Stimulated activated CD4-positive, alpha-beta T cell treated with anti-CD3 and anti-CD28 coated beads, TNF-alpha, amount 100 ng/mL, for 4 hours (primary cell): ENCODE measurements at places on chromosomes 2 and 18.

- no peak for DNase-seq
These were observed 929 bp upstream of the CREG2 start for GRCh38 chr2:101388232-101388631.

DNA sequence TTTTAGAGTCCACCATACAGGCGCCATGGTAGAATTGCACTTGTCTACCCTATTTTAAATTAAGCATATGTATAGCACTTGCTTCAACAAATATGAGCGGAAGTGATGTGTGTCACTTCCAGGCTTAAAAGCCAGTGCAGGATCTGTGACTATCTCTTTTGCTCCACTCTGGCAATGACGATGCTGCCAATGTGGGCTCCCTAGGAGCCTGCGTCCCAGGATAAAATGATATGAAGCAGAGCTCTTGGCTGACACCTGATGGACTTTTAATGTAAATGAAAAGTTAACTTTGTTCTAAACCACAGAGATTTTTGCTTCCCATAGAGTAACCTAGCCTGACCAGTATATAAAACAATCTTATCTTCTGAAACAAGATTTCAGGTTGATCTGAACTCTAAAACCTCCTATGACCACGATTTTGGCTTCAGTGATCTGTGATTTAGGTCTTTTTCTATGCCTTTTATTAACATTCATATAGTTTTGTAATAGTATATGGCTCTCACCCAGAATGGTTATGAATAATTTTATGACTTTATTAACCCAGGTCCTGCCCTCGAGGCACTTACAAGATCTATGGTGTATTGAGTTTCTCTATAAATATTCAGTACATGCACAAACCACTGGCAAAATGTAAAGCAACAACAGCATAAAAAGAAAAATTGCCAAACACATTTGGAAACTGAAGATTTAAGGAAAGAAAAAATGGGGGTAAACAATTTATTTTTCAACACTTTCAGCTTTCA is 422.5 kb upstream of the PIK3C3 start:
- no peak for DNase-seq

GRCh38 chr2:215745331-215745730 is 268.0 kb downstream of the MREG start:
- no peak for DNase-seq

DNA sequence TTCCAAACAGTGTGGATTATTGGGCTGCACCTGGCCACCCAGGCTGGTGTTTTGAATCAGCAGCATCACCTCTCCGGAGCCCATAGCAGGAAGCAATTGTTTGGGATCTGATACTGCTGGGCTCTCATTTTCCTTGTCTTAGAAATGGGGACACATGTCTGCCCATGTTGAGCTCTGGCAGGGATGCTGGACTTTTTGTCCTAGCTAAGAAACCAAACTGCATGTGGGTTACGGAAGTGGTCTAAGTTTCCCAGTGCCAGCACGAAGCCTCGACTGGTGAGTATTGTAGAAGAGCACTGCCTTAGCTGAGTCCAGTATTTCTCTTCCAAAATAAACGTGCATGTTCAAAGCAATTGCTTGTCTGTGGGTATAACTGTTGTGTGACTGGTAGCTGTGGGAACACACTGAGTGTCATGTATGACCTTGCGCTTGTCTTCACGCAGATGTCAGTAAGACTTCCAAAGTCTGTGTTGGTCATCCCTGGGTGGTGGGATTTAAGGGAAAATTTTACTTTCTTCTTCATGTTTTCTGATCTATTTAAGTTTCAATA is 43.6 kb downstream of the SH3RF3 start:
- no peak for DNase-seq

- DNase-seq, result no peak
These were observed 551.3 kb downstream of the CMPK2 start for GRCh38 chr2:6314218-6314960.

DNA sequence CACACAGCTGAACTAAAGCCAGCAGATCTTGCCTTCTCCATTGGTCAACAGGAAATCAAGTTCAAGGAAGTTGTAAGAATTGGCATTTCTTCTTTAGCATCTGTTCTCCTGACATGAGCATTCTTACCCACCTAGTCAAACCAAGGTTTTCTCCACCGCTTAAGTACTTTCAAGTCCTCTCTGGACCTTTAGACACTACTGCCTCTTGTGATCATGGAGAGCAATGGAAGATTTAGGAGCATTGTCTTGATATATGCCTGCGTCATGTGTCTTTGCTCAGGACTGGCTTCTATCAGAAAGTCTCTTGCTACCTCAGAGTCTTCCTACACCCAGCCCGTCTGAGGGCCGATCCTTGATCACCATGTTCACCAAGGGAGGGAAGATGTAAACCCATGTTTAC is 262.2 kb downstream of the PHLPP1 start:
- DNase-seq, result no peak

- DNase-seq, result no peak
These were observed 83.5 kb downstream of the COBLL1 start for GRCh38 chr2:164757934-164758695.

DNA sequence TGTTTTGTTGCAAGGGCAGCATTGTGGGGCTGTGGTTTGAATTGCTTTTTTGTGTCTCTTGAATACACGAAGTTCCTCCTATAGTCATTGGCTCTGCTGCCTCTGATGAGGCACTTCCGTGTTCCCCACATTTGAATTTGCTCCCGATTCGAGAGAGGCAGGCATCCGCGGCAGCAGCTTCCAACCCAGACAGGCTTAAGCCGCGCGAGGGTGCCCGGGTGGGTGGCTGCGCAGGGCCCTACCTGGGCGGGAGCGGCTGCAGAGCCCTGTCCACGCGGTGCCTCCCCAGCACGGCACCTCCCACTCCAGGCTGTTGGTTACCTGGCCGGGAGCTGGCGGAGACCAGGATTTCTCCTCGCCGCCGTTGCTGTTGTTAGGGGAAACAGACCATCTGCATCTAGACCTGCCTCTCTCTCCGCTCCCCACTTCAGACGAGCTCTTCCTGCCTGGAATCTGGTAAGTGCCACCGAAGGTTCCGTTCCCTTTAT is 151.3 kb downstream of the NEDD4L start:
- no peak for DNase-seq

GRCh38 chr2:206415618-206416243 is 27.6 kb upstream of the ADAM23 start:
- DNase-seq, result no peak

GRCh38 chr2:224901121-224901676 is 141.1 kb downstream of the DOCK10 start:
- no peak for DNase-seq

- no peak for DNase-seq
These were observed 99.5 kb downstream of the MAP4K4 start for GRCh38 chr2:101796825-101797600.

- DNase-seq, result no peak
These were observed 5.8 kb upstream of the LYG2 start for GRCh38 chr2:99261242-99261641.

DNA sequence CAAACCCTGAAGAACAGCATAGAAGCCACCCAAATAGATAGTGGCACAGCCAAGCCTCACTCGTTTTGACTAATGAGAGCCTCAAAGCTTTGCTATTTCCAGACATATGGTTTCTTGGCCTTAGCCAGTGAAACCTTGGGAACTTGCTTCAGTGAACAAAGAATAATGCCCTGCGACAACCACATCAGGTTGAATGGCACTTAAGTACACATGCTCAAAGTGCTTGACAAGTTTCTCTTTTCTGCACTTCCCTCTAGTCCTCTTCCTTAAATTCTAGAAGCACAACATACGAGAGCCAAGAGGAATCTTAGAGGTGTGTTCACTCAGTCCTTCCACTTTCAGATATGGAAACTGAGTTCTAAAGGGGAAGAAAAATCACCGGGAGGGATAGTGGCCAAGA is 258.3 kb downstream of the HAUS1 start:
- no peak for DNase-seq

DNA sequence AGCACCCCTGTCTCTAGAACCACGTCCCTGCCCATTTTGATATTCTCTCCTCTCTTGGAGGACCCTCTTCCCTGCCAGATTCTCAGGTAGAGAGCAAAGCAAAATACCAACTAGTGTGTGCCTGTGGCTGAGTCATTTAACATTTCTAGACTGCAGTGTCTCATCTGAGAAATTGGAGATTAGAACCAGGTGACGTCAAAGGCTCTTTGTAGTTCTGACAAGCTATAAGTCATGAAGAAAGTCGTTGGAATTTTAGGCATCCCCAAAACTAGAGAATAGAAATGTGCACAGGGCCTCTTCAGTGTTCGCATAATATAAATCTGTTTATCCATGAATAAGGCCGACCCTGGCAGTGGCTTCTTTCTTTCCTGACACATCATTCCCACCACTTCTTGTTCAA is 74.4 kb upstream of the TANC1 start:
- DNase-seq, result no peak

- no peak for DNase-seq
These were observed 20.5 kb downstream of the PCARE start for GRCh38 chr2:29053670-29054400.

DNA sequence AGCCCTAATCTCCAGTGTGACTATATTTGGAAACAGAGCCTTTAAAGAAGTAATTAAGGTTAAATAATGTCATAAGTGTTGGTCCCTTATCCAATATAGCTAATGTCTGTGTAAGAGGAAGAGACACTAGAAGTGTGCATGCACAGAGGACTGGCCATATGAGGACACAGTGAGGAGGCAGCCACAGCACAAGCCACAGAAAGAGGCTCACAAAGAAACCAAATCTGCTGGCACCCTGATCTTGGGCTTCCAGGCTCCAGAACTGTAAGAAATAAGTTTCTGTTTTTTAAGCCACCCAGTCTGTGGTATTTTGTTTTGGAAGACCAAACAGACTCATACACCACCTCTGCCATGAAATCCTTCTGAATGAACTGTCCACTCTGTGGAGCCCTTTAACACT is 186.4 kb upstream of the SLC39A10 start:
- DNase-seq, result no peak

- no peak for DNase-seq
These were observed 5.8 kb upstream of the RDH14 start for GRCh38 chr2:18566145-18566769.

DNA sequence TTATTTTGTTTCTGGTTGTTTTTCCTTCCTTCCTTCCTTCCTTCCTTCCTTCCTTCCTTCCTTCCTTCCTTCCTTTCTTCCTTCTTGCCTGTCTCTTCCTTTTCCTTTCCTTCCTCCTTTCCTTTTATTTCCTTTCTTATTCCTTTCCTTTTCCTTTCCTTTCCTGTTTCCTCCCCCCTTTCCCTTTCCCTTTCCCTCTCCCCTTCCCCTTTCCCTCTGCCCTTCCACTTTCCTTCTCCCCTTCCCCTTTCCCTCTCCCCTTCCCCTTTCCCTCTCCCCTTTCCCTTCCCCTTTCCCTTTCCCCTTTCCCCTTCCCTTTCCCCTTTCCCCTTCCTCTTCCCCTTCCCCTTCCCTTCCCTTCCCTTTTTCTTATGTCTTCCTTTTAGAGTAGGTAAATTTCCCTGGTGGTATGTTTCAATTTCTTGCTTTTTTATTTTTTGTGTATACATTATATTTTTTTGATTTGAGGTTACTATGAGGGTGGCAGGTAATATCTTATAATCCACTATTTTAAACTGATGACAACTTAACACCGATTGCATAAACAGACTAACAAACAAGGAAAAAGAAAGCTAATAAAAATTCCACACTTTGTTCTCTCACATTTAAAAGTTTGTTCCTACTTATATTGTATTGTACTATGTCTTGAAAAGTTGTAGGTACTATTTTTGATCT is 311.0 kb upstream of the FSHR start:
- no peak for DNase-seq

DNA sequence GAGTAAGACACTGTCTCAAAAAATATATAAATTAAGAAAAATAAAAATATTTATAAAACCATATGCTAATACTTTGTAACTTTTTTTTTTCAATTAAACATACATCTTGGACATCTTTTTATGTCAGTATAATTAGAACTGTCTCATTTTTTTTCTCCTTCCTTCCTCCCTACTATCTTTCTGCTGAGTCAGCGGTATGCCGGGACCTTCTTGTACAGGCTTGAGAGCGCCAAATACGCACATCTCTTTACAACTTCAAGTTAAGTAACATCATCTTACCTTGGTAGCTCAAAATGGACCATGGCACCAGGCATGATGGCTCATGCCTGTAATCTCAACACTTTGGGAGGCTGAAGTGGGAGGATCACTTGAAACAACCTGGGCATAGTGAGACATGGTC is 153.4 kb downstream of the FAM161A start:
- no peak for DNase-seq

DNA sequence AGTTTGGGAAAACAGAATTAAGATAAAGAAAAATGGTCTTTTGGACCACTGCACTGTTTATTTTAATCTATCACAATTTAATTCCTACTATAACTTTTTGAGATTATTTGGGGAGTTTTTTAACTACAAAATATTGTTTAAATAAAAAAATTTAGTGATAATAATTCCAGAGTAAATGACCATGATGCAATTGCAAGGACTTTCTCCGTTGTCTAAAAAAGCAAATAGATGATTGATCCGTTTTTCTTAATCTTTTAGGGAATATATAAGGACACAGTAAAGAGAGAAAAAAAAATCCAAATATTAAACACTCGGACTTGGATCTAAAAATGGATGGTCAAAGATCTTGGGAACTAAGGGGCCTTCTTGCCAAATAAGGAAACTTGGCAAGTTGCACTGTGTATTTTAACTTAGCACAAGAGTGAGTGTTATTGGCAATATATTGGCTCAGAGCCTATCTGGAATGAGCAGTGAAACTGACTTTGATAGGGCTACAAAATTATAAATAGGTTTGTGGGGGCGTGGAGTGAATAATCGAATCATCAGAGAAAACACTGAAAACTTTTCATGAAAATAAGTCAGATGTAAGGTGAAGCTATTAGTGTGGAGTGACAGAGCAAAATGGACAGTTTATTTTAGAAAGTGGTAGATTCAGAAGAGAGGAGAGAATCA is 2.0 kb downstream of the MAP3K20 start:
- DNase-seq, result no peak

DNA sequence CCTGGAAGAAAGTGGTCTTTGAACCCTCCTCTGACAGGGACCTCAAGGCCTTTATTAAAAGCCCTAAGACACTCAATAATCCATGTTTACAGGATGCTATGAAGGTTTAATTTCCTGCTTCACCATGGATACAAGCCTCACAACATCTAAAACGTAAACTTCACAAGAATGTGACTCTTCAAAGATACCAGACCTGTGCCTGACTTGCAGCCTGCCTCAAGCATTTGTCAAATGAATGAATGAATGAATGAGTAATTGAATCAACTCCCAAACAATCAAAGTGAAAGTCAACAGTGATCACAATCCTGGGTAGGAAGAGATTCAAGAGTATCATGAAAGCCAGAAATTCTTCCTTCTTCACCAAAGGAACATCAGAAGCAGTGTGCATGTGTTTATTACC is 30.4 kb downstream of the KLF7 start:
- no peak for DNase-seq

DNA sequence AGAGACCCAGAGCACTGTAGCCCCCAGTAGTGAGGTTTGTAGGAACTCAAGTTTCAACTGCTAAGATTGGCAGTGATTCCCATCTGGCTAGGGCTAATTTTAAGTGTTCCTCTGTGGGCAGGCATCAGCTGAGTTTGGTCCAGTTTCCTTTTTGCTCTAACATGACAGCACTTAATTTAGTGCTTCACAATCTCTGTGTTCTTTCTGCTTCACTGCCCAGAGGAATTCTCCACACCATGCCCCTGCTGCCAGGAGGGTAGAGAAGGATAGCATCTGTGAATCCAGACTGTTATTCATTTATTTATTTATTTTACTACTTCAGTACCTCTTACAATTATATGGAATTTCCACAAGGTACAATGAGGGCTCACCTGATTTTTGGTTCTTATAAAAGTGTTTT is 549.9 kb upstream of the FSIP2 start:
- DNase-seq, result no peak

GRCh38 chr18:57744211-57744694 is 58.9 kb downstream of the ATP8B1 start:
- DNase-seq, result no peak
